Caco-2 (cell line): ENCODE measurements at places on chromosomes 1 and 21. TPM values are rescaled to one million over a fixed set of nuclear protein-coding genes. Genes with fewer than 3 reads are reported as not detected.

Gene AMY1C
- total RNA-seq = not detected in 2 replicates

Gene C1orf94
- total RNA-seq = not detected in 2 replicates

Gene COL9A2
- 0.23 and 0.39 TPM in 2 replicates for total RNA-seq

Gene FAM163A
- not detected in 2 replicates for total RNA-seq

Gene CCDC181
- total RNA-seq = 0.23 and 0.42 TPM in 2 replicates

Gene PDPN
- total RNA-seq = 0.49 TPM in 1 of 2 replicates, not detected in the other

Gene ANGPTL3
- total RNA-seq = 0.77 and 0.86 TPM in 2 replicates

Gene LIN9
- 11.0 and 12.2 TPM in 2 replicates for total RNA-seq

Gene CFHR2
- not detected in 2 replicates for total RNA-seq

Gene S100A16
- 220 and 243 TPM in 2 replicates for total RNA-seq

Gene NPPB
- 43.4 and 69.9 TPM in 2 replicates for total RNA-seq

Gene VCAM1
- total RNA-seq = not detected in 2 replicates
